Left lung (tissue), 14 donors: ENCODE measurements at places on chromosomes 2 and 18. TPM values are rescaled to one million over a fixed set of nuclear protein-coding genes. Genes with fewer than 3 reads are reported as not detected.

CD8B2 gene
- 0.10 TPM for total RNA-seq

TMEFF2 gene
- not detected for total RNA-seq

GREB1 gene
- total RNA-seq = 3.1 TPM

GRCh38 chr2:1455466-1455865 is 42.2 kb downstream of the TPO start:
- DNase-seq = no peak

DNA sequence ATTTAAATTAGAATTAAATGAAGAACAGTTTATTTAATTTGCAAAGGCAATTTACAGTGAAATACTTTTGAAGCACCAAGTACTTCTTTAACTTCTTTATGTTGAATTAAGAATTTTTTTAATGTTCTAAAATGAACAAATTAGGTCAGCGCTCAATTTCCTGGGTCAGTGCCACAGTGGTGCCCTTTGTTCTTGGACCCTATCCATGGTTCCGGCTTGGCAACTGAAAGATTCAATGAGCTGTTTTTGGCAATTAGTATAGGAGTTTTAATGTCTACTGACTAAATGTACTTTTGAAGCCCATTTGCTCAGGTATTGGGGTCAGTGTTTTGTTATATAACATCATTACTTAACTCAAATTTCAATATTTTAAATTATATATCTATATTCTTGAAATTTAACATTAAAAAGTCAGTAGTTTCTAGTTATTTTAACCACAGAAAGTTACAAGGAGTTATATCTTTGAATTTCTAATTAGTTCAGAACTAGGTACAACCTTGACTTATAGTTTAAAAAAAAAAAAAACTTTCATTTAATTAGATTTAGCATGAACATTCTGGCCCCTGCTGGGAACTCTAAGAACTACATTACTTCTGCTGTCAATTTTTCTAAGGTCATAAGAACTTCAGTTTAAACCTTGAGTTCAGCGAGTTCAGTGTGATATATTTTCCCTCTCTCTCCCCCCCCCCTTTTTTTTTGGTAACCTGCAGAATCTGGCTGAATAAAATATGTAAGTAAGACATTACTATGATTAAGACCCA is 7.6 kb upstream of the MSTN start:
- DNase-seq = peak; percentile 65

CWC22 gene
- 13.9 TPM for total RNA-seq

IL1R2 gene
- 195 TPM for total RNA-seq

GRCh38 chr2:111162718-111163331 is 42.1 kb downstream of the BCL2L11 start:
- DNase-seq = no peak

DNA sequence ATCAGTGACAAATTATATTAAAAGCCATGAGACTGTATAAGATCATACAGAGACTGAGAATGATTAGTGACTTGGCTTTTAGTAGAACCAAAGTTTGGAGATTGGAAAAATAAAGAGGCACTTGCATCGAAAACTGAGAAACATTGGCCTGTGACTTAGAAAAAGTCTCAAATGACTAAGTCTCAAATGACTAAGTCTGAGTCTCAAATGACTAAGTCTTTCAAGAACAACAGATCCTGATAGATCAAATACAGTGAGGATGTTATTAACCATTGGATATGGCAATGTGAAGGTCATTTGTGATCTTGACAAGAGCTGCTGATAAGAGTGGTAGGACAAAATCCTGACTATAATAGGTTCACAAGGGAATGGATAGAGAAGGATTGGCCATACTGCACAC is 135.5 kb upstream of the FANCL start:
- no peak for DNase-seq

DNA sequence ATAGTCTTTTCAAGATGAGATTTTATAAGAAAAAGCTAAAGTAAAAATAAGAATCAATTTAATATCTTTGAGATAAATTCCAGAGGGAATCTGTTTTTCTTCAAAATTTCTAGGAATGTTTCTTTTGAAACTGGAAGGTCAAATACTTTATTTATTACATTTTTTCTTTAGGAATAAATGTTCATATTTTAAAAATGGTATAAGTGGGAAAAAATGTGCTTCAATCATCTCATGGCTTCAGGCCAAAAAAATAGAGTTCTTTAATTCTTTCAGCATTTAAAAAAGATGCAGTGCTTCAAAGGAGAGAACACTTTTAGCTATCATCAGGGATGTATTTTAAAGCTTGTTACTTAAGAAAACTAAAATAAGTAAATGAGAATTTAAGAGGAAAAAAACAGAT is 110.6 kb downstream of the NEB start:
- no peak for DNase-seq

DCC gene
- 0.61 TPM for total RNA-seq

DNA sequence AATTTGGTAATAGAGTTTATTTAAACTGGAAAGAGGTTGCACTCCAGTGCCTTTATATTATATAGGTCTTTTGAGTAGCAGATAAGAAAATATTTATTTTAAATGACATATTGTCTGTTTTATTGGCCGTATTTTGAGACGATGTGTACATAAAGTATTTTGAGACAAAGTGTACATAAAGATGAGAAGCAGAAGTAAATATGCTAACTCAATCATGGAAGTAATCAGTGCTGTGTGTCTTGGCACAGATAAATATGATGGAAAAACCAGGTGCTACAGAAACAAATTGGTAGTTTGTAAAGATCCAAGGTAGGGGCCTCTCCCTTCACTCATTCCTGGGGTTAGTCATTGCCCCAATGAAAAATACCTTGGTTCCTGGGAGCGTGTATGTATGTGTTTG is 382.9 kb downstream of the DSEL start:
- no peak for DNase-seq

DNA sequence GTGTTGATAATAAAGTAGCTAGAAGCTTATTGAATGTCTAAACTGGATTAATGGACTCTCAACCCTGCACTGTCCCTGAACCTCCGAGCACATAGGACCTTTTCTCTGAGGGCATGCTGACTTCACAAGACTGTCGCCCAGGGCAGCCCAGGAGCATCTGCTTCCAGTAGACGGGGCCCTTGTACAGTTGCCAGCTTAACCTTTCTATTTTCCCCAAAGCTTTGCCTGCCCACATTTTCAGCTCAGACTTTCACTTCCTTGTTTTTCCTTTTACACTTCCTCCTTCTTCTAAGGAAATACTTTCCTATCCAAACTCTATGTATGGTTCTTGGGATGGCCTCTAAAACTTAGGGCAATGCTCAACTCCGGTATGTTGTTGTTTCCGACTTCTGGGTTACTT is 1.3 kb downstream of the VWA3B start:
- no peak for DNase-seq

TRIM43 gene
- total RNA-seq = not detected

GRCh38 chr2:176135035-176135440 is 5.5 kb downstream of the HOXD8 start:
- no peak for DNase-seq

GRCh38 chr2:134189009-134189720 is 64.7 kb upstream of the MGAT5 start:
- DNase-seq = no peak

DNA sequence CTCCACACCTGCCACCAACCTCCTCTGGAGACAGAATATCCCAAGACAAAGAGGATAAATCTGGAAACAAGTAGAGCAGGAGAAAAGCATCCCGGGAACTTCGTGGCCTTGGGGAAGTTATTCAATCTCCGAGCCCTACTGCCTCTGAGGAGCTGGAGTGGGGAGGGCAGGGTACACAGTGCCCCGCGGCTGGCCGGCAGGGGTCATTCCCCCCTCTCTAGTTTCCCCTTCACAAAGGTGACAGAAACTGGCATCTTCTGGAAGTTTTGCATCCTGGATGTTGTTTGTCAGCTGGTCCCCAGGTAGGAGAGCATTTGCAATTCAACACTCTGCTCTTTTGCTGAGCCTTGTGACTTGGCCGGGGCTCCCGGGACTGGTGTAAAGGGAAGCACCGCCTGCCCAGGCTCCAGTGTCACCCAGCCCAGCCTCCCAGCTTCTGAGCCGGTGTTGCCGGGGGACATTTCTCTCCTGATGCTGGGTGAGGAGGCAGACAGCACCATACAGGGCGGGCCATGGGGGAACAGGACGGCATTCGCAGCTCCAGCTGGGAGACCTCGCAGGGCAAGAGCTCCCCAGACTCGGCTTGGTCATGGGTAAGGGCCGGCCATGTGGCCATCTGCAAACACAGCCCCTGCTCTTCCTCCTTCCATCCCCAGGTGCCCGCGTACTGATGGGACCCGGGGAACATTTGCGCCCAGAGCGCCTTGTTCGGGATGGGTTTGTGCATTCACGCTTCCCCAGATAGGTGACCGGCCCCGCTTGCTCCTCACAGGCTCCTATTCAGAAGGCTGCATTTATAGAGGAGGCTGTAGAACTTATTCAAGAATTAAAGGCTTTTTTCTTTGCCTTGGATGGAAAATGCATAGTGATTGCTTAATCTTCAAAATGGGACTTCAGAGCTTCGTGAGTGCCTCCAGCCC is 7.4 kb upstream of the NTSR2 start:
- no peak for DNase-seq

DNA sequence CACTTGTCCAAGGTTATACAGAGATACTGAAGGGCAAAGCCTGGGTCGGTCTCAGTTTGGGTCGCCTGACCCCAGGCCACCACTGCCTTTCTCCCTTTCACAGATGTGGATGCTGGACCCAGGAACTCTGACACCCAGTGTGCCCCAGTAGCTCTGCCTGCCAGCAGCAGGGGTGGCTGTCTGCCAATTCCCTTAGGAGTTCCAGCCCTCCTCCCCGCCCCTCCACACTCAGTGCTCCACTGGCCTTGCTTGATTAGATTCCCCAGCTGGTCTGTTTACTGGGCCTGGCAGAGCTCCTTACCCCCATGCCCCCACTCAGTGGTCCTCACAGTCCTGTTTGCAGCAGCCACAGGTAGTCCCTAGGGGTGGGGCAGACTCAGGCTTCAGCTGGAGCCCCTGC is 75.5 kb downstream of the NPAS2 start:
- no peak for DNase-seq

DNA sequence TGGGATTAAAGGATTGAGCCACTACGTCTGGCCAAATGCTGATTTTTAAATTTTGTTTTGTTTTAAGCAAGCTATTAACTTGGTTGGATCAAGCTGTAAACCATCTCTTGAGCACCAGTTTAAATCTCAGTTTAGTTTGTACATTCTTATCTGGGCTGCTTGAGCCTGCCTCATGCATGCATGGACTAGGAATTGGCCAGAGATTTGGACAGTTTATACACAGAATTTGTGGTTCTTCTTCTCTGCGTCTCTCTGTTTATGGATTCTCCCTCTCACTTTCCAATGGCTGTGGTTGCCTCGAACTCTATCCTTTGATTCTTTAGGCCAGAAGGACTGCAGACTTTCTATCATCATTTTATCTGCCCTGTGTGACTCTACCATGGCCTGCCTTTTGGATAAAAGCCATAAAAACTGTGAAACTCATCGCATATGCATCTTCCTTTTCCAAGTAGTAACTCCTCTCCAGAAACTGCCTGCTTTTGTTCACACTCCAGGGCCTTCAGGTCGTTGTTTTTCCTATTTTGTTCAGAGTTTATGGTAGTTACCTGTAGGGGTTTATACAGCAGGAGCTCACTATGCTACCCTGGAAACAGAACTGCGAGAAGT is 32.5 kb upstream of the PLB1 start:
- DNase-seq = no peak

HOXD1 gene
- total RNA-seq = 5.9 TPM

FIGN gene
- 6.3 TPM for total RNA-seq

DNA sequence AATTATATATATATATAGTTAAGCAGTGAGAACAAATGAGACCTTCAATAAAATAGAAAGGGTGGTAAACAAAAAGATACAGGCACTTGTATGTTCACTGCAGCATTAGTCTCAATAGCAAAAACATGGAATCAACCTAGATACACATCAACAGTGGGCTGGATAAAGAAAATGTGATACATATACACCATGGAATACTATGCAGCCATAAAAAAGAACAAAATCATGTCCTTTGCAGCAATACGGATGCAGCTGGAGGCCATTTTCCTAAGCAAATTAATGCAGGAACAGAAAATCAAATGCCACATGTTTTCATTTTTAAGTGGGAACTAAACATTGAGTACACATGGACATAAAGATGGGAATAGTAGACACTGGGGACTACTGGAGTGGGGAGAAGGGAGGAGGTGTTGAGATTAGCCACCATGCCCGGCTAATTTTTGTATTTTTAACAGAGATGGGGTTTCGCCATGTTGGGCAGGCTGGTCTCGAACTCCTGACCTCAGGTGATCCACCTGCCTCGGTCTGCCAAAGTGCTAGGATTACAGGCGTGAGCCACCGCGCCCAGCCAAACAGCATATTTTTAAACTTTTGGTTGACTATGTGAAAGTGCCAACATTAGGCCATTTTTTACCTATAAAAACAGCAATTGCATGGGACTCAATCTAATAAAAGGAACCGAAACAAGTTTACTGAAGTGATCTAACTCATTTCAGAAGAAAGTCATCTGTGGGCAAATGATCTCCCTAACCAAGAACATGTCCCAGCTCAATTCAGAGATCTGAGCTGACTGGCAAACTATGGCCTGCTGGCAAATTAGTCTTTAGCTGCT is 23.7 kb downstream of the ICA1L start:
- DNase-seq = no peak

KCNG2 gene
- 1.1 TPM for total RNA-seq

- peak; percentile 76 for DNase-seq
These were observed 15.6 kb upstream of the ASAP2 start for GRCh38 chr2:9191041-9191481.

DNA sequence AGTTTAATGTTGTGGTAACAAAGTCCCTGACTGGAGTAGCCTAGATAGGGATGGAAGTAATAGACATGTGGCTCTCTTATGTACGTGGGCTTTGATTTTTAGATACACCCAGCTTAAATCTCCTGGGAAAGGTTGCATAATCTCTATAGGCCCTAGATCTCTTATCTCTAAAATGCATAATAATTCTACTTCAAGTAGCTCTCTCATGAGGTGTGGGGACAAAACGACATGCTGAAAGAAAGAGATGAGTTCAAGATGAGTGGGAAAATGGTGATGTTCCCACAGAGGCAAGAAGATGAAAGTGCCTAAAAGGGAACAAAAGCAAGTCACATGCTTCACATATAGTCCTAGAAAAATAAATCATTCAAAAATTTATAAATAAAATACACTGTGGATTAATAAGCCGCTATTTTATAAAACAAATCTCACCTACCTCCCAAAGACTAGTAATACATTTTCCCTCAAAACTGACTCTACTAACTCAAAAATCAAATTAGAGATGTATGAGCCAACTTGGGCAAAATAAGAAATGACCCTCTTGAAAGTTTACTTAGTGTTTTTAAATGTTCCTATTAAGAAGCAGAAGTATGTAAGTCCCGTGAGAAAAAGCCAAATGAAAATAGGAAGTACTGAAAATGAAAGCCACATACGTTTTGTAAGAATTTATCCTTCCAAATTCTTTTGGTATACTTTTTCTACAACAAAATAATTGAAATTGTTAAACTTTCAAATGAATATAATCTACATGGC is 148.2 kb upstream of the ITGA4 start:
- DNase-seq = no peak

DNA sequence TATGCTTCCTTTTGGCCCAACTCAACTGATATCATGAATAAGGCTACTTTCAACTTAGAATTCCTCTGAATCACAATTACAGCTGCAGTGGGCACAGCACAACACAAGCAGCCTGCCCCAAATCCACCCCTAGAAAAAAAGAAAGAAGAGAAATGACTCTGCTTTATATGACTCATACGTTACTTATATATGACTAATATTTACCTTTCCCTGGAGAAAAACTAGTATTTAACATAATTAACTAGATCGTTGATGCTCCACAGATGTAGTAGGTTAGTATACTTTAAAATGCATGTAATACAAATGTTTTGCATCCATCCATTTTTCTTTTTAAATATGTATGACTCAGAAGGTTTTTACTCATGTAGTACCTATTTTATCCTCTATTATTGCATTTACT is 133.3 kb upstream of the UNC80 start:
- no peak for DNase-seq
